Renal cortex interstitium (tissue), 15 donors: ENCODE measurements at places on chromosomes 3 and 15. TPM values are rescaled to one million over a fixed set of nuclear protein-coding genes. Genes with fewer than 3 reads are reported as not detected.

- DNase-seq, result no peak
Measured at GRCh38 chr3:17442332-17443049, 299.9 kb downstream of the TBC1D5 start.

- DNase-seq, result no peak
Measured at GRCh38 chr3:46337911-46338310, 16.0 kb upstream of the CCR2 start.

DNA sequence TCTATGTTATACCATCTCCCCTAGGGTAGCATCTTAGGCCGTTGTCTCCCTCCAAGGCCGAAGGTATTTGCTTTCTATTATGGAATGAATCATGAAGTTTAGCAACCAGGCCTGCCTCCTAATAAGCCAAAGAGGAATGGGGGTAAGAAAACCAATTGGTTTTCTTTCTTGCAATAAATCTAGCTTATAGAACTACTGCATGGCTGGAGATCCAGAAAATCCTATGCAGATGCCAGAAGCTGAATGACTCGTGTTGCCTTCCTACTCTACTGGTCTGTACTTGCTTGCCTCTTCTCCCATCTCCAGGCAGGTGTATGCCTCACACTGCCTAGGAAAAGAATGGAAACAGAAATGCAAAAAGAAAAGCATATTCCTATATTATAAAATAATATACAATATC, 31.1 kb upstream of the IL16 start:
- DNase-seq, result no peak

GRCh38 chr3:144426967-144427366, 455.3 kb downstream of the DIPK2A start:
- DNase-seq, result no peak

- DNase-seq, result peak; percentile 49
Measured at GRCh38 chr15:50003786-50004334, 115.2 kb downstream of the ATP8B4 start.

DNA sequence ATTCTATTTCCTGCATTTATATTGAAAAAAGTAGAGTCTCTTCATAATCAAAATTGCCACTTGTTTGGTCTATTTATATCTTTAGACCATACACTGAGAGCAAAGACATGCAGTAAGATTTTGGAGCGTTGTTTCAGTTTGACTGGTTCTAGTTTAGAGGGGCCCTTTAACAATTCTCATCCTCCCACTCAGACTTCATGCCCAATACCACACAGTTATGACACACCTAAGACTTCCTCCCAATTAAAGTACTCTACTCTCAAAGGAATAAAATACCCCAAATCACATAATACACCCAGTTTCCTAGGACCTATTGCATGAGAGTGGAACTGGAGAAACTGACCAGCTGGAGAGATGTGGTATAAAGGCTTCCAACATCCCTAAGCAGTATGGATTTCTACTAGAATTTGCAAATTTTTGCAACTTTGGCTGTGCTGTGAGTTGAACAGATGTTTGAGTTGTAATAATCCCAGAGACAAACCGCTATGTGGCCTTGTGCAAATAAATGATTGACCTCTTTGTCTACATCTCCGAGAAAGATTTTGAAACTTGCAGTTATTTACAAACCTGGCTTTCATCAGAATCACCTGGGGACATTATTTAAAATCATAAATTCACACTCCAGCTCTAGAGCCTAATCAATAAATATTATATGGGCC, 170.0 kb upstream of the ROBO2 start:
- no peak for DNase-seq

GRCh38 chr3:146577662-146578061, 27.5 kb downstream of the PLSCR5 start:
- DNase-seq, result peak; percentile 13

DNA sequence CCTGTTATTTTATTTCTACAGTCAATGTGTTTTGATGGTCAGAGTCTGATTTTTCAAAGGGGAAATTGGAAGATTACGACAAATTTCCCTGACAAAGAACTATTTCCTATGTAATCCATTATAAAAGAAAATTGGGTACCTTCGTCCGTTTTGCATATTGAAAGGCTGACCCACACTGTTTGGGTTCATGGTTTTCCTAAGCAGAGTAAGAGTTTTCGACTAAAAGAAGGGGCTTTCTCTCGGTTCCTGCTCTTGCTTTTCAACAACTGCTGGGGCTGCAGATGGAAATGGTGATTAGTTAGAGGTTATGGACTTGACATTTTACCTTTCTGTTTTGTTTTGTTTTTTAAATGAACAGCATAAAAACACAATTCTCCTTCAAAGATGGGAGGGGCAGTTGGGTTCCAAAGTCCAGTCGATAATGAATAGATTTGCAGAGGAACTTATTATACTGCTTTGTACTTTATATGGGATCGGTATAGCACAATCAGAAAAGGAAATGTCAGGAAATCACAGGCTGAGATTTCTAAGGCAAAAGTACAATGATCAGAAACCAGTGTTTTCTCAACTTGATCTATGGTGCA, 978 bp downstream of the KCNMB2 start:
- no peak for DNase-seq

- no peak for DNase-seq
Measured at GRCh38 chr15:60795889-60796288, 316.9 kb upstream of the ICE2 start.

- DNase-seq, result no peak
Measured at GRCh38 chr15:61106044-61106834, 122.9 kb downstream of the RORA start.

DNA sequence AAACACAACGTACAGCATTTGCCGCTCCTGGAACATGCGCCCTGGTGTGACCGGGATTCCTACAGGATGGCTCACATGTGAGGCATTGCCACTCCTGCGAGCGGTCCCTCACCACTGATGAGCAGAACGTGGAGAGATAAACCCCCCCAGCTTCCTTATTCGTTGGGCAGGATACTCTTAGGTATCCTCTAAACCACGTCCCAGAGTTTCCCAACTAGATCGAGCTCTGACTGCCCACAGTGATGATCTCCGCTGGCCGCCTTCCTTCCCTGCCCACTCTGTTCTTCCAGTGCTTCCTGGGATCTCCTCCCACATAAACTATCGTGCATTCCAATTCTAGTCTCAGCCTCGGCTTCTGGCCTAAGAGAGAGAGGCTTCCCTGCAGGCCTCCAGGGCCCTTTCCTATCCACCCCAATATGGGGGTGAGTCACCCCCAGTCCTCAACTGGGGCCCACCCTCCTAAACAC, 91.8 kb downstream of the TOP2B start:
- DNase-seq, result no peak

GRCh38 chr15:57384816-57385215, 8.5 kb downstream of the CGNL1 start:
- no peak for DNase-seq

ILDR1 gene
- polyA plus RNA-seq, result 7.6 TPM

RPP14 gene
- 23.4 TPM for polyA plus RNA-seq

CD200 gene
- 34.8 TPM for polyA plus RNA-seq

ULK3 gene
- 27.9 TPM for polyA plus RNA-seq

SH2D7 gene
- polyA plus RNA-seq, result 0.44 TPM
